ENCODE measurements at places on chromosomes 7 and 10.

DNA sequence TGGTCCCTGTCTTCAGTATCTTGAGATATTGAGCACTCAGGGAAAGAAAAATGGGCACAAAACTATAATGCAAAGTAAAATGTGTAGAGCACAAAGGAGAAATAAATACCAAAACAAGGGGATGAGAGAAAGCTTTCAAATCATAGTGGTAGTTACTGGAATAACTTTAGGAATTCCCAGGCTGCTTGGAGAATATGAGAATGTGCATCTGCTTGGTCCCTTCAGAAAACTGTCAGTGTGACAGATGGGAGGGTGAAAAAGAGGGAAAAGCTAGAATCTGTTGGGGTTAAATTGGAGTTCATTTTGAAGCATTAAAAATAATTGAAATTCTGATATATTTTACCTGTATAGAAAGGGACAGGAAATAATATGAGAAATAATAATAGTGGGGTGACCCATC, 15.3 kb downstream of the ST7 start:
- DNase-seq: no peak
- H3K27me3 ChIP-seq: no peaks in the 10 kb centered on the region
- H3K36me3 ChIP-seq: no peaks in the 10 kb centered on the region
- no peak overlapping the region for H3K4me3 ChIP-seq
- peaks cover 7% of the 10 kb centered on the region for H3K4me1 ChIP-seq

DNA sequence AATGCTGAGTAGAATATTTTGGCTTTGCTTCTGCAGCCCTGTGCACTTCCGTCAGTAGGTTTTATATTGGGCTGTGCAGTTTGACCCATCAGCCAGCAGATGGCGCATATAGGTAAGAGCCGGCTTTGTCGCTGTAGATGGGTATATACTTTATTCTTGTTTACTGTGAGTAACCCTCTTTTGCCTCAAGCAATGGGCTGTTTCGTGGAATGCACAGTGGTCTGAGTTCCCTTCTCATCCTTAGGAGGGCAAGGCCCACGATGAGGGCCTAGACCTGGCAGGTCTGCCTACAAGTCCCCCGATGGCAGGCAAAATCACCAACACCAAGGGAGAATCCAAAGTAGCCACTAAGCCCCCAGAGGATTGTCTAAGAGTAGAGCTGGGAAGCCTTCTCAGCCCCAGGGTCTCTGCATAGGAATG, 1002.9 kb upstream of the KCND2 start:
- peaks cover 2% of the 10 kb centered on the region for H3K4me1 ChIP-seq

- H3K4me3 ChIP-seq: no peak overlapping the region
- H3K36me3 ChIP-seq: no peaks in the 10 kb centered on the region
- no peak for DNase-seq
- no peaks in the 10 kb centered on the region for H3K27me3 ChIP-seq
Observed at GRCh38 chr7:112296432-112296831, 89.9 kb downstream of the ZNF277 start.

DNA sequence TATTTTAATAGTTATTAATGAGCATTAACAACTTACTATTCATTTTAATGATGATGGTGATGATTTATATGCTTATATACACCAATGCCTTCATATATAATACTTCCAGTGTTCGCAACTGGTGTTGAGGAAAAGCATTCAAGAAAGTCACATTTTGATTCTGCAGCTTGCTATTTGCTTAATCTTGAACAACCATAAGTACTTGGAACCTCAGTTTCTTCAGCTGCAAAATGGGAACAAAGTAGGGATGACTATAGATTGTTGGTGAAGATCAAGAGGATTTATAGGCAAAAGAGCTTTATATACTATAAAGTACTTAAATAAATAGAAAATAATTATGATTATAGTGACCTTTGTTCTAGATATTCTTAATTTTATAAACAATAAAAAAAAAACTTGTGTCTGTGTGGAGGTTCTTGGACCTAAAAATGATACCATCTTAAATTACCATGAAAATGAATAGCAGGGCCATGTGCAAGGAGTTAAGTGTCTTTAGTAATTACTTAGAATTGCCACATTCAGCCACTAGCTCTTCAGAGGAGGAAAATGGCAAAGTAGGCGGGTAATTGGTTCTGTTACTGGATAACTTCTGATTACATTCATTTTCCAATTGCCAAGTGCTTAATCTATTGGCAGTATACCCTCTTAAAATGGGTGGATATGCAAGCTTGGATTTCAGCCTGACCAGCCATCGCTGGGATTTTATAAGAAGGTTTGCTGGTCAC, 4.5 kb downstream of the ARID5B start:
- peaks cover 12% of the 10 kb centered on the region for H3K4me1 ChIP-seq
- H3K27me3 ChIP-seq: no peaks in the 10 kb centered on the region
- H3K4me3 ChIP-seq: no peak overlapping the region
- no peak overlapping the region for H3K27ac ChIP-seq

DNA sequence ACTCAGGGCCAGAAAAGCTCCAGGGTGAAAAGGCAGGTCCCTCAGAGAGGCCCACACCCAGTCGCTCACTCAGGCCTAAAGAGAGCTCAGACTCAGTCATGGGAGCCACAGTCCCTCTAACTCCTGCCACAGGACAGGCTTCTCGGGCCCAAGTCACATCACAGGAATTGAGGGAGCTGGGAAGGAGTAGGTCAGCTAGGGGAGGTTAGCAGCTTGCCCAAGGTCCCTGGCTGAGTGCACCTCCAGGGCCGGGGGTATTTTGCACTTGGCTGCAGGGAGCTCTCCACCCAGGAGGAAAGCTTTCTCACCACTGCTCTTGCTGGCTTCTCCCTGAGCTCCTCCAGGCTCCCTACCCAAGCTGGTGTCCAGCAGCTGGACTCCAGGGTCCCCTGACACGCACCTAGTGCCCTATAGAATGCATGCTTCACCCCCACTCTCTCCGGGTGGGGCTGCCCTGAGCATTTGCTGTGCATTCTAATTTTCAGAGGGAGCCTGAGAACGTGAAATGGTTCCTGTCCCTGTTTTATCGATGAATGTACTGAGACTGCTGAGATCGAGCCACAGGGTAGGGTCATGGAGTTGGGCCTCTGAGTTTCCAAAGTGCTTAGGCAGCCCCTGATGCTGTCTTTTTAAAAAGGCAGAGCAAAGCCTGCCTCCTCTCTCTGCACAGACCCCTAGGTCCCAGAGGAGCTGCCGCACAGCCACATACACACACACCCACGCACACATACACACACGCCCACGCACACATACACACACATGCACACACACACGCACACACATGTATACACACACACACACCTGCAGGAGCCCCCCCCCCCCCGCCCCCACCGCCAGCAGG, 37.9 kb upstream of the RET start:
- H3K27me3 ChIP-seq: no peaks in the 10 kb centered on the region
- no peak overlapping the region for H3K4me3 ChIP-seq
- peak; percentile 21 for DNase-seq
- H3K27ac ChIP-seq: no peak overlapping the region

- DNase-seq: no peak
- H3K36me3 ChIP-seq: no peaks in the 10 kb centered on the region
- H3K27me3 ChIP-seq: no peaks in the 10 kb centered on the region
- no peaks in the 10 kb centered on the region for H3K4me1 ChIP-seq
- H3K4me3 ChIP-seq: no peak overlapping the region
- no peak overlapping the region for H3K27ac ChIP-seq
Observed at GRCh38 chr7:154171422-154171821, 119.2 kb downstream of the DPP6 start.

GRCh38 chr10:112585960-112586359, 138.9 kb downstream of the VTI1A start:
- no peak overlapping the region for H3K4me3 ChIP-seq
- H3K27me3 ChIP-seq: no peaks in the 10 kb centered on the region
- no peak overlapping the region for H3K27ac ChIP-seq
- H3K36me3 ChIP-seq: no peaks in the 10 kb centered on the region
- peaks cover 3% of the 10 kb centered on the region for H3K4me1 ChIP-seq
- DNase-seq: no peak

DNA sequence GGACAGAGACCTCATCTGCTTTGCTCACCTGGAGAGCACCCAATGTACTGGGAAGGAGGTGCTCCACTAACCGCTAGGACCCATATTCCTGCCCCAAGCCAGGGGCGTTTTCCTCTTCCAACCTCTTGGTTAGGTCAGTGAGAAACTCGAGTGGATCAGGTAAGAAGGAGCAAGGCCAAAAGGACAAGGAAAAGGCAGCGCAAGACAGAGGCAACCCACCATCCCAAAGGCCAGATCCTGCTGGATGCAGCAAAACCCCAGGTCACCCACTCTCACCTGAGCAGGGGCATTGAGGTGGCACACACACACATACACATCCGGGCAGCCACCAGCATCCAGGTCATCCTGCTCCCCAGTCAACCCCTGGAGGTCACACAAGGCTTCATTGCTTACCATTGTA, 105.1 kb downstream of the GRID1 start:
- H3K4me3 ChIP-seq: no peak overlapping the region
- no peaks in the 10 kb centered on the region for H3K4me1 ChIP-seq
- H3K27me3 ChIP-seq: no peaks in the 10 kb centered on the region
- no peaks in the 10 kb centered on the region for H3K36me3 ChIP-seq

DNA sequence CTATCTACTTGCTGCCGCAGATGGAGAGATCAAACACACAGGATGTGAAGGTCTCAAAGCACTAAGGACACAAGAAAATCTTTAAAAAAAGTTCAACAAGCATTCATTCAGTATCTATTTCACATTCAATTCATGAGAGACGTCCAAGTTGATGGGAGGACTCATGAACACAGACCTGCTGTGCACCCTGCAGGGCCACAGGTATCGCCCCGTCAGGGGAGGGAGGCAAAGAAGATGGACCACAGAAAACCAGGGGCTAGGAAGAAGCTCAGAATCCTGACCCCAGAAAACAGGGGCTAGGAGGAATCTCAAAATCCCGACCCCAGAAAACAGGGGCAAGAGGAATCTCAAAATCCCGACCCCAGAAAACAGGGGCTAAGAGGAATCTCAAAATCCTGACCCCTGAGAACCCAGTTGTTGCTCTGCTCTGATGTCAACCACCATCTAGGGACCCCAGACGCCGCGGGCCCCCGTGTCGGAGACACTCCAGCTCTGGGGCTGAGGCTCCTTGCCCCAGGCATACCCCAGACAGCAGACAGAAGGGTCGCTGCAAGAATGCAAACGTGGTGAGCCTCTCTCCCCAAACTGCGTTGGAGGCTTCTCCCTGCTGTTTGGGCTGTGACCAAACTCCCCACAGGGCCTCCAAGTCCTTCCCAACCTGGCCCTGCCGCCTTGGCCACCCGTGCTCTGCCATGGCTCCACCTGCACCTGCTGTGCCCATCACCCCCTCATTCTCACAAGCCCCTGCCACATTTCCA, 197.6 kb downstream of the DIP2C start:
- DNase-seq: no peak
- no peaks in the 10 kb centered on the region for H3K4me1 ChIP-seq
- H3K27ac ChIP-seq: no peak overlapping the region
- no peaks in the 10 kb centered on the region for H3K27me3 ChIP-seq

- H3K36me3 ChIP-seq: no peaks in the 10 kb centered on the region
- no peak for DNase-seq
- H3K4me1 ChIP-seq: peaks cover 4% of the 10 kb centered on the region
- H3K4me3 ChIP-seq: no peak overlapping the region
- H3K27me3 ChIP-seq: no peaks in the 10 kb centered on the region
- no peak overlapping the region for H3K27ac ChIP-seq
Observed at GRCh38 chr10:77877441-77878344, 48.9 kb downstream of the DLG5 start.

DNA sequence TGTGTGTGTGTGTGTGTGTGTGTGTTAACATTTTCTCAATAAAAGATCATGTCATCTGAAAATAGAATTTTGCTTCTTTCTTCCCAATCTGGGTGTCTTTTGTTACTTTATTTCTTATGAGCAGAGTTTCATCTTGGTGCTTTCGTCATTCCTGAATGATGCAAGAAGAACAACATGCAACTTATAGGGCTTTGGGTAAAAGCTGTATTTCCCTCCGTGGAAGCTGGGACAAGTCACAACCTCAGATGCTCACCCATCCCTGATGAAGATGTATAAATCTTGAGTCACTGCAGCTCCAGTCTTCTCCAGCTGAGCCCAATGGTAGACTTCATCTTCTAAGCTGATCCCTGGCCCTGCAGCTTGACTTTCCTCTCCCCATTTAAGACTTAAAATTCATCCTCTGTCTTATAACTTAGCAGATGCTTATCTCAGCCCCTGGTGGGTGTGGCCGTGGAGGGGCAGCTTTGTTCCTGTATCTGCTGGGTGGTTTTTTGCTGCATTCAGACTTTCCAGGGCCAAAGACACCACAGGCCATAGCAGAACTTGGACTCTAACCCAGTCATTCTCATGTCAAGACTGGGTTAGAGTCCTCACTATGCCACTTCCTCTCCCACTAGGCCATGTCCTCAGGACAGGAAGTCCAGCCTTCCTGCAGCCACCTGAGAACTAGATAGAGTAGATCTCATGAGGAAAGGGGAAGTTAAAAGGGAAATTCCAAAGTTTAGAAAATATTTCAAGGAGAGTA, 356.4 kb downstream of the TNS3 start:
- no peak for DNase-seq
- H3K27me3 ChIP-seq: no peaks in the 10 kb centered on the region
- no peak overlapping the region for H3K27ac ChIP-seq
- no peak overlapping the region for H3K4me3 ChIP-seq
- no peaks in the 10 kb centered on the region for H3K36me3 ChIP-seq

- H3K36me3 ChIP-seq: no peaks in the 10 kb centered on the region
- H3K4me3 ChIP-seq: peak overlapping the region; percentile 44
- H3K27ac ChIP-seq: peak overlapping the region; percentile 93
- DNase-seq: no peak
Observed at GRCh38 chr7:45889367-45890067, 1.2 kb downstream of the IGFBP1 start.

DNA sequence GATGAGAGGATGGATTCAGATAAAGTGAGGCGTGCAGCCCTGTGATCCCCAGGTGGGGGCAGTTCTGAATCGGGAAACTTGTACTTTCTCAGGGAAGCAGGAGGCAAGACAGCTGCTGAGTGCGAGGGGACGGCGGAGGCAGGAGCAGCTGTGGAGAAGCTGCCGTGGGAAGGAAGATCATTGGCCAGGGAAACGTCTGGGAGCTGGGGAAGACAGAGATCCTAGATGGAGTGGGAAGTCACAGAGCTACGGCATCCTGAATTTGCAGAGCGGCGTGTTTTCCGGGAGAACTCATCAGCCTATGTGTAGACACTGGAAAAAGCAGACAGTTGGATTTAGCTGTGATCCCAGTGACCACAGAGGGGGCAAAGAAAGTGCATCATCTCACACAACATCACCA, 9.2 kb downstream of the PRKCQ start:
- H3K4me3 ChIP-seq: no peak overlapping the region
- no peaks in the 10 kb centered on the region for H3K27me3 ChIP-seq
- H3K4me1 ChIP-seq: no peaks in the 10 kb centered on the region
- no peak for DNase-seq
- H3K36me3 ChIP-seq: no peaks in the 10 kb centered on the region
- H3K27ac ChIP-seq: no peak overlapping the region

GRCh38 chr10:21364196-21365114, 161.0 kb downstream of the SKIDA1 start:
- H3K27ac ChIP-seq: peak overlapping the region; percentile 58
- H3K4me3 ChIP-seq: no peak overlapping the region
- no peaks in the 10 kb centered on the region for H3K4me1 ChIP-seq

DNA sequence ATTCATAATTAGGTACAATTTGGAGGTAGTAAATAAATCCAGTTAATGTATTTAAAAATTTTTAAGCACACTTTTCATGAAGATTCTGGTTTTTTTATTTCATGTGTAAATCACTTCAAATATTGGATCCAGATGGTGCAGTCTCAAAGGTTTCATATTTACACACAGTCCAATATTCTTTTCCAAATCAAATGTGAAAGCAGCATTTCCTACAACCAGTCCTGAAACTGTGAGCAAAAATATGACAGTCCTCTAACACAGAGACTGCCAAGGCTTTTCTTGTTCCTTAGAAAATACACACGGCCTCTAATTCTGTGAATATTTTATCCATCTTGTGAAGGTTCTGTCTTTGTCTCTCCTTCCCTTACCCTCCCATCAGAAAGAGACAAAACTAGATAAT, 645.9 kb downstream of the ARL4A start:
- H3K4me3 ChIP-seq: no peak overlapping the region
